ENCODE measurements at places on chromosomes 6 and 20.

DNA sequence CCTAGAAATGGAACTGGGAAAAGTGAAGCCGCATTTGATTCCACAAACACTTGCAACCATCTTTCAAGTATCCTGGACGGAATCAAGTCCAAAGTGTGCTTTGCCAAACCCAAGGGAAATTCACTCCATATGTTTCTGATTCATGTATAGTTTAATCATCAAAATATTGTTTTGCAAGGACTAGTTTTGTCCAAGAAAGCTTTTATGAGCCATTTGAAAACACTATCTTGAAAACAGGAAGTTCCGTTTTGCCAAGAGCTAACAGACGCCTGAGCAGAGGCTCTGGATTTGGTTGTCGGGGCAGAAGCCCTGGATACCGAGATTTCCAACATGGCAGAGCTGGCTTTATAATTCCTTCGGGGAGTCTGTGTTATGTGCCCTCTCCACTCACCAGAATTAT is 251.1 kb downstream of the PHACTR1 start:
- no peak overlapping the region for H3K4me3 ChIP-seq
- no peak for DNase-seq
- peaks cover 21% of the 10 kb centered on the region for H3K27me3 ChIP-seq
- no peaks in the 10 kb centered on the region for H3K36me3 ChIP-seq
- no peak overlapping the region for H3K27ac ChIP-seq

DNA sequence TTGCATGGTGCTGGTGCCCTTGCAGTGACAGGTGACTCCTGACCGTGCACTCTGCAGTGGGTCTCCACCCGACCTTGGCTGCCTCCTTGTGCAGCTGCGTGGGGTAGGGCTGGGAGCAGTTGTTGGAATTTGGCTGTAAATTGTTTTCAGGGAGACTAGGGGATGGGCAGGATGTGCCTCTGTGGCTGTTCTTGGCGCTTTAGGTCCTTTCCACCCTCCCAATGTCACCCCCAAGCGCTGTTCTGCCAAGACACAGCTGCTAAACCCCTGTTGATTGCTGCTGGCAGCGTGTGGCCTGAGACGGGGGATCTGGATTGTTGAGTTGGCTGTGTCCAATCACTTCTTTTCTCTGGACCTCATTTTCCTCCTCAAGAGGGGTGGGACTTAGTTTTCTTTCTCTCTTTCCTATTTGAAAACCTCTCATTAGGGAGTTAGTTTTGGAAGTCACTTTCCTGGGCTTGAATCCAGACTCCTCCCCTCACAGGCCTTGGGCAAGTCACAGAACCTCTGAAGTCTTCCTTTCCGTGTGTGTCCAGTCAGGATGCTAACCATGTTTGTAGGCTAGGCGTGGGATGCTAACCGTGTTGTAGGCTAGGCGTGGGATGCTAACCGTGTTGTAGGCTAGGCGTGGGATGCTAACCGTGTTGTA is 8.5 kb downstream of the IGF2R start:
- no peak for DNase-seq
- H3K36me3 ChIP-seq, result peaks cover 57% of the 10 kb centered on the region
- peak overlapping the region; percentile 99 for H3K27ac ChIP-seq
- H3K4me1 ChIP-seq, result peaks cover 78% of the 10 kb centered on the region
- no peaks in the 10 kb centered on the region for H3K27me3 ChIP-seq
- peak overlapping the region; percentile 74 for H3K4me3 ChIP-seq

DNA sequence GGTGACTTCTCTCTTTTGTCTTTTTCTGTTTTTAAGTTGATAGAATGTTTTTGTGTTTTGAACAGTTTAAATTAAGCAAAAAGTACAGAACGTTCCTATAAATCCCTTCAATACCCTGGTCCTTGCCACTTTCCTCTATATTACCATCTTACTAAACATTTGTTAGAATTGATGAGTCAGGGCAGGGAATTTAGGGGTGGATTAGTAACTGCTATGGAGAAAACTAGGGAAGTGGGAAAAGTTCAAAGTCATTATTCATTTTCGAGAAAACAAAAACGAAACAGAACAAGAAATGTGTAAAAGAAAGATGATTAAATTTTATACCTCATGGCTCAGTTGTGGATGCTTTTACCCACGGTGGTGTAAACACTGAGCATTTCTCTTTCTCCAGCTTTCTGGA is 240.4 kb upstream of the SULF2 start:
- no peak overlapping the region for H3K27ac ChIP-seq
- peaks cover 19% of the 10 kb centered on the region for H3K27me3 ChIP-seq
- no peaks in the 10 kb centered on the region for H3K36me3 ChIP-seq

DNA sequence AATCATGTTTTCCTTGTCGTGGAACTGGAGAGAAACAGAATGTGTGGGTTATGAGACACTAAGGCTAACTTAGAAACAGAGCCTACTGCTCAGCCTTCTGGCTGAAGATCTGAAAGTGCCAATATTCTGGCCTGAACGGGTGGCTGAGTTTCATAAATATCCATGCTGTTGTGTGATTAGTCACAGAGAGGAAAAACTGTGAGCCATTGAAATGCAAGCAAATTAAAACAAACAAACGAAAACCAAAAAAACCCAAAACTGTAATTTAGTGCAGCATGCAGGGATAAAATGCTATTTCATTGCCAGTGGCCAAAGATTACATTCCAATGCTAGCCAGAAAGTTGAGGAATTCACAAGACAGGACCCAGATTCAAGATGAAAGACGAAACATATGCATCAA is 315.1 kb downstream of the UBE3D start:
- H3K27ac ChIP-seq, result no peak overlapping the region
- no peak for DNase-seq
- no peak overlapping the region for H3K4me3 ChIP-seq
- no peaks in the 10 kb centered on the region for H3K4me1 ChIP-seq

DNA sequence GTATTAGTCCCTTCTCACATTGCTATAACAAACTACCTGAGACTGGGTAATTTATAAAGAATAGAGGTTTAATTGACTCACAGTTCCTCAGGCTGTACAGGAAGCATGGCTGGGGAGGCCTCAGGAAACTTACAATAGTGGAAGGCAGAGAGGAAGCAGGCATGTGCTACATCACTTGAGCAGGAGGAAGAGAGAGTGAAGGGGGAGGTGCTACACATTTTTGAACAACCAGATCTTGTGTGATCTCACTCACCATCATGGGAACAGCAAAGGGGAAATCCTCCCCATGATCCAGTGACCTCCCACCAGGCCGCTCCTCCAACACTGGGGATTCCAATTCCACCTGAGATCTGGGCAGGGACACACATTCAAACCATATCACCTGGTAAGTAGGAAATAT is 630.6 kb downstream of the QKI start:
- peak overlapping the region; percentile 6 for H3K27ac ChIP-seq
- H3K4me1 ChIP-seq, result peaks cover 2% of the 10 kb centered on the region
- H3K36me3 ChIP-seq, result no peaks in the 10 kb centered on the region
- no peak for DNase-seq

DNA sequence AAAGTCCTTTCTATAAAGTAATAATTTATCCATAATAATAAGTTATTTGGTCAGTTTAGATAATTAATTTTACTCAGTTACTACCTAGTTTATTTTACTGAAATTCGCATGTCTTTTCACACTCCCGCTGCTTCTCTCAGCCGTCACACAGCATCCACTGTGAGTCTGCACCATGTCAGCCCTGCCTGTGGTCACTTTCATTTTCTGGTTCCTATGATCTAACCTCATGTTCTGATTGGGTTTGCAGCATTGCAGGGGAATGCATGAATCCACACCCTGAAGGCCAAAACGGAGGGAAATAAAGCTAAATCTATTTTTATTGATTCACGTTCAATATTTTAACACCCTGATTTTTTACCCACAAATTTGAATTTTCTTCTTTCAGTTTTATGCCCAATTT is 47.4 kb downstream of the PDE10A start:
- no peaks in the 10 kb centered on the region for H3K4me1 ChIP-seq
- DNase-seq, result no peak

GRCh38 chr6:73028893-73029450 is 196.3 kb downstream of the KHDC1L start:
- no peak overlapping the region for H3K4me3 ChIP-seq
- DNase-seq, result no peak
- peaks cover 31% of the 10 kb centered on the region for H3K4me1 ChIP-seq
- peaks cover 3% of the 10 kb centered on the region for H3K36me3 ChIP-seq

- no peak overlapping the region for H3K4me3 ChIP-seq
- H3K4me1 ChIP-seq, result no peaks in the 10 kb centered on the region
- DNase-seq, result no peak
Observed at GRCh38 chr6:3601570-3601969, 144.7 kb upstream of the SLC22A23 start.

- H3K36me3 ChIP-seq, result no peaks in the 10 kb centered on the region
- no peak overlapping the region for H3K4me3 ChIP-seq
- no peaks in the 10 kb centered on the region for H3K27me3 ChIP-seq
- no peak for DNase-seq
- H3K27ac ChIP-seq, result no peak overlapping the region
Observed at GRCh38 chr6:22940581-22941290, 371.4 kb downstream of the HDGFL1 start.

DNA sequence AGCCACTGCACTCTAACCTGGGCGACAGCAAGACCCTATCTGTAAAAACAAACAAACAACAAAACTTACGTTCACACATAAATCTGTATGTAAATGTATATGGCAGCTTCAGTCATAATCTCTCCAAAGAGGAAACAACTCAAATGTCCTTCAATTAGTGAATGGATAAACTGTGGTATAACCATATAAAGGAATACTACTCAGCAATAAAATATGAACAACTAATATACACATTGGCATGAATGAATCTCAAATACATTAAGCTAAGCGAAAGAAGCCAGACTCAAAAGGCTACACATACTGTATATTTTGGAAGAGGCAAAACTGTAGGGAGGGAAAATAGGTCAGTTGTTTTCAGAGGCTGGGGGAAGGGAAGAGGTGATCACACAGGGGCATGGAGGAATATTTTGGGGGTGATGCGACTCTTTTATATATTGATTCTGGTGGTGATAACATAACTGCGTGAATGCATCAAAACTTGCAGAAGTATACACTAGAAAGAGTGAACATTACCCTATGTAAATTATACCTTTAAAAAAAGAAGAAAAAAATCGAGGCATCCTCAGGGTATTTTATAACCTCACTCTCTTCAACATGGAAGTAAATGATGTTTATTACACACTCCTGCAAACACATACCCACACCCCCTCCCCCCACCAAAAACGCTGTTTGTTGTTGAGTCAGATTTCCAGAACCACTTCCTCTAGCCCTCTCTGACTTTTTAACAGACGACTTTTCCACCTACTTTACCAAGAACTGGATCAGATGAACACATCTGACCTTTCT is 115.2 kb upstream of the RNF24 start:
- H3K4me1 ChIP-seq, result no peaks in the 10 kb centered on the region
- H3K27ac ChIP-seq, result no peak overlapping the region
- no peaks in the 10 kb centered on the region for H3K36me3 ChIP-seq
- no peak overlapping the region for H3K4me3 ChIP-seq

DNA sequence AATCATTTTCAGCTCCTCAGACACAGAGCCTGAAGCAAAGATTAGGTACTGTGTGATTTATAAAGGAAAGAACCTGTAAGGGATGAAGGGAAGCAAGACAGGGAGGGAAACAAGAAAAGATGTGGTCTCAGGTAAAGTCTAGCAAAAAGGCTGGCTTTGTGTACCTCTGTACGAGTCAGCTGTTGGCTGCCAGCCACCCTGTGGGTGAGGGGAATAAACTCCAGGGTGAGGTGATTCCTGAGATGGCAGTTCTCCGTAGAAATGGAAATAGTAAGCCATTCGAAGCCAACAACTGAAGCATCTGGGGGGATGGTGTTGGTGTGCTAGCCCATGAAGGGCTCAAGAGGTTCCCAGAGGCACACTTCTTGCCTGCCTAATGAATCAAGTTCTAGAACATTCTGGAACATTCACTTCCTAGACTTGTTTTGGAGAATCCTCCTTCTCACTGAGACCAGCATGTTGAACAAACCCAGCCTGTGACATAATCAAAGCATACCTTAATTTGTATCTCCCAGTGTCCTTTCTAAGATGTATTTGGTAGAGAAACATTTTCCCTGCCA is 10.6 kb upstream of the TTPAL start:
- no peaks in the 10 kb centered on the region for H3K4me1 ChIP-seq
- DNase-seq, result no peak
- no peaks in the 10 kb centered on the region for H3K27me3 ChIP-seq
- no peak overlapping the region for H3K27ac ChIP-seq
- no peaks in the 10 kb centered on the region for H3K36me3 ChIP-seq
- no peak overlapping the region for H3K4me3 ChIP-seq
